Head of caudate nucleus (tissue), 42 donors: ENCODE measurements at places on chromosomes 5 and 9.

DNA sequence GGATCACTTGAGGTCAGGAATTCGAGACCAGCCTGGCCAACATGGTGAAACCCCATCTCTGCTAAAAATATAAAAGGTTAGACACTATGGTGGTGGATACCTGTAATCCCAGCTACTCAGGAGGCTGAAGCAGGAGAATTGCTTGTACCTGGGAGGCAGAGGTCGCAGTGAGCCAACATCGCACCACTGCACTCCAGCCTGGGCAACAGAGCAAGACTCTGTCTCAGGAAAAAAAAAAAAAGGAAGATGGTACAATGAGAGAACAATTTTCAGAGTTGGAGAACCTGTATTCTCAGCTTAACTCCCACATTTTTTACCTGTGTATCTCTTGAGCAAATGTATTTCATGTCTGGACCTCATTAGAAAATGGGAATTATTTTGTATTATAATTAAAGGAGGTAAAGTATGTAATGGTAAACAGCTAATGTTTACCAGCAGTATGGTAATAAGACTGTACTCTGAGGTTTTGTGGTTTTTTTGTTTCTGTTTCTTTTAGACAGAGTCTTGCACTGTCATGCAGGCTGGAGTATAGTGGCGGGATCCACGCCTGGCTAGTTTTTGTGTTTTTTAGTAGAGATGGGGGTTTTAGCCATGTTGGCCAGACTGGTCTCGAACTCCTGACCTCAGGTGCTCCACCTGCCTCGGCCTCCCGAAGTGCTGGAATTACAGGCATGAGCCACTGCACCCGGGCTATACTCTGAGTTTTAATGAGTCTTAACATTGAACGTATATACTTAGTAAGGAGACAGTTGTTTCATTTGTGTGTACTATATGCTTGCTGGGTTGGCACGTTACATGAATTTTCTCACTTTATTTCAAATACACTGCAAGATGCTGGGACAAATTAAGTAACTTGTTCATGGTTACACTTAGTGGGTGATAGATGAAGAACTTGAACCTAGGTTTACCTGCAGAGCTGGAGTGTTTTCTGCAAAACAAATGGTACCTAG is 16.2 kb downstream of the UHRF2 start:
- no peak for DNase-seq

GRCh38 chr9:34362614-34363214 is 14.0 kb downstream of the MYORG start:
- no peak for DNase-seq

GRCh38 chr5:9307150-9307549 is 238.7 kb downstream of the SEMA5A start:
- no peak for DNase-seq

- peak; percentile 46 for DNase-seq
Observed at GRCh38 chr5:177132136-177133095, 1.2 kb upstream of the NSD1 start.

- DNase-seq: no peak
Observed at GRCh38 chr9:111330124-111330523, at the start of gene OR2K2. OR2K2 (minus strand) TSS chr9:111330224; CDS start chr9:111328433, 1,791 bp downstream.

DNA sequence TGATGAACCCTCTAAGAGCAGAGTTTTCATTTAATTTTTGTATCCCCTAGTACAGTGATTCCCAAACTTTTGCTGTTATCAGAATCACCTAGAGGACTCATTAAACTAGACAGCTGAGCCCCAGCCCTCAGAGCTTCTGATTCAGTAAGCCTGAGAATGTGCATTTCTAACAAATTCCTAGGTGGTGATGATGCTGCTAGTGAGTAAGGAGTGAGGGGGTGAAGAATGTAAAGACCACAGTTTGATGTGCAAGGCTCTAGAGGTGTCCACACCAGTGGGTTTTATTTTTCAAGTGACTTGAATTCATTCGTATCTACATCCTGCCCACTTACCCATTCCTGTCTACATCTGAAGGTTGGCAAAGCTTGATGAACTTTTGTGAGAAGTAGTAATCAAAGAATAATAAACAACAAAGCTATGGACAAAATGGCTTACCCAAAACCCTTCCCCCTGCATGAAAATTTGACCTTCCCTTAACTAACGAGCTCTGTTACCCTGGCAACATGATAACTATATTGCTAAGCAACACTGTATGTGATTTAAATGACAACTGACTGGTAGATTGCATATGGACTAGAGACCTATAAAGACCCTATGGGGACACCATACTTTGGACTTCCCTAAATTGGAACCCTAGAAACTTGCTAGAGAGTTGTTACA is 35.2 kb downstream of the DTWD2 start:
- no peak for DNase-seq

DNA sequence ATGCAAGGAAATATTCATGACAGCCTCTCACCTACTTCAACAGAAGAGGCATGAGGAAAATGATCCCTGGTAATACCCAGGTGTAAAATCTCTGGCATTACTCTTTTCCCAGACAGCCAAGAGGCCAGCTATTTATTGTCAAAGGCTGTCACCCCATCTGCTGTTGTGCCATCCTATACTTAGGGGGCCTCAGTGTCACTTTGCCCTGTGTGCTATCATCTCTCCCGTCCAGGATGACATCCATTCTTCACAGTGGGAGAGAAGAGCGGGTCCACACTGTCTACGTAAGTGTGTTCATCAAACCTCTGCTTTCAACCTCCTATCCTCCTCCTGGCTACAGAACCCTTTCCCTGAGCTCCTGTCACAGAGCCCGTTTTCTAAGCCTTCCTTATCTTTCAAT is 82.6 kb downstream of the MYO10 start:
- no peak for DNase-seq

DNA sequence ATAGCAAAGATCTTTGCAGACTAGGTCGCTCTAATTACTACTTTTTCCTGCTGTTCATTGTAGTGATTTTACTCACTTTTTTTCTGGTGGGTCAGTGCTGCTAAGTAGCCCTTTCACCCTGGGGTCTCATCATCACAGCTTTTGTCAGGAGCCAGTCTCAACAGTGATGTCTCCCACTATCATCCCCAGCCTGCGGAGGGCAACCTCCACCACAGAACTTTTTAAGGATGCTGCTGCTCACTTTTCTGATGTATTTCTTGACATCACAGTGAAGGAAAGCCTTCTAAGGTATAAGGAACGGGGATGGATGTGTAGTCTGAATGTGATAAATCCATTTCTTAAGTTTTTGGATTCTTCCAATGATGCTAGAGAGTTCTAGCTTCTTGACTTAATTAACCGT is 242.5 kb upstream of the RIOK2 start:
- DNase-seq: peak; percentile 17

DNA sequence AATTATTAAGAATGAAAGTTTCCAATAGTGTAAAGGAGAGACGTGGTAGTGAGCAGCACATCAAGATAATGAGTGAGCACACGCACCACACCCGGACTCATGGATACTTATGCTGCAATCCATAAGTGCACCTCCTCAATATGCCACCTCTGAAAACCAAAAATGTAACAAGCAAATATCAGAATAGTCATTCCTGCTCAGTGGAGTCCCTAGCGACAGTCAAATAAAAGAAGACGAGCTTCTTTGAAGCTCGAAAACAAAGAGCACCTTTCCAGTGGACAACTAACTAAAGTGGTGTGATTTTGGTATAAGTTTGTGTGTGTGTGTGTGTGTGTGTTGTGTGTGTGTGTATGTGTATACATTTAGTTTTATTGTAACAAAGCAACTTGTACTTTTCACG is 241.3 kb downstream of the DEPDC1B start:
- no peak for DNase-seq

- DNase-seq: no peak
Observed at GRCh38 chr9:15354713-15355112, 47.7 kb upstream of the TTC39B start.

- DNase-seq: no peak
Observed at GRCh38 chr5:90843443-90843842, 284.8 kb downstream of the ADGRV1 start.
